ENCODE measurements at places on chromosomes 3 and 15.

- no peak for DNase-seq
Observed at GRCh38 chr3:72257203-72257602, 472.3 kb upstream of the PROK2 start.

DNA sequence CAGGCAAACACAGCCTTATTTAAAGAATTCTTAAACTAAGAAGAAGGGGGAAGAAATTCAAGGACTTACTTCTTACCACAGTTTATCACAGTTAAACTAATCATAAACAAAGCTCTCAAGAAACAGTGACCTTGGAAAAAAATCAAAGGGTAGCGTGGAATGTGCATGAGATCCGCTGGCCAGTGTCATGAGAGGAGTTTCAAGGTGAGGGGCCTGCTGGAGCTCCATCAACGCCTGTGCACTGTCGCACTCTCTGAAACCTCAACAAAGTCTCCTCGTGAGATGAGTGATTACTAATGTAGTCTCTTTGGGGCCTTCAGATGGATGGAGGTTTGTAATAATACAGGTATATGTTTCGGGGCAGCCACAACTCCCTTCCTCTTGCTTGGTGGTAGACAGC lies 28.4 kb upstream of the PRICKLE2 start:
- DNase-seq = no peak

DNA sequence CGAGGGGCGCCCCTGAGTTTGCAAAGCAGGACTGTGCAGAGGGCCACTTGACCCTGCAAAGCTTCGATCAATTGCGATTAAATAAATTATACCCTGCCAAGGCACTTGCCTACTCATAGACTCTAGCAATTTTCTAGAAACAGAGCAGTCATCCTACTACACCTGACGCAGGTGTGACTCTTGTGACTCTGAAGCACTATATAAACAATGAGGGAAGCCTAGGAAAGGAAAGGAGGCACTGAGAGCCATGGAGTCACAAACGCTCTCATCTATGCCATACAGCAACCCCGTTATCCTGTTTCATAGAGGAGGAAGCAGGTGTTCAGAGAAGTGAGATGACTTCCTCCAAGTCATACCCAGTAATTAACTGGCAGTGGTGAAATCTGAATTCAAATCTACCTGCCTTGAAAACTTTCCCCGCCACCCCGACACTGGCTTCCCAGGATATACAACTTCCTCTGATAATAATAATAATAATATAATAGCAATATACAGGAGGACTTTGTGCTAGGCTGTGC lies 14.4 kb downstream of the ARHGEF3 start:
- no peak for DNase-seq

GRCh38 chr3:195010551-195011100 lies 260.3 kb downstream of the XXYLT1 start:
- no peak for DNase-seq

DNA sequence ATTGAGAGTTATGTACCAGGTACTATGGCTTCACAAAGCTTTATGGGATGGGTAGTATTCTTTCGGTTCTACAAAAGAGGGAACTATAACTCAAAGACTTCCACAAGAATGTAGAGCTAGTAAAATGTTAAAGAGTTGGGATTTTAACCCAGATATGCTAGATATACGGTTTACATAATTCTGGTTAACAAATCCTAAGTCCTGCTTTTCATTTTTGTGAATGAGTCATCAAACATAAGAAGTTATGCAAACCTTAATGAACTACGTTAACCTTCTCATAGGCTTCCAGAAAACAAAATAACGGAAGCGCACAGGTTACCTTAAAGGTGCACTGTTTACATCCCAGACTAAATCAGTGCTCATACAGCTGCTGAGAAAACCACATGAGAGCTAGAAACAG lies 1049.3 kb downstream of the MCTP2 start:
- no peak for DNase-seq

DNA sequence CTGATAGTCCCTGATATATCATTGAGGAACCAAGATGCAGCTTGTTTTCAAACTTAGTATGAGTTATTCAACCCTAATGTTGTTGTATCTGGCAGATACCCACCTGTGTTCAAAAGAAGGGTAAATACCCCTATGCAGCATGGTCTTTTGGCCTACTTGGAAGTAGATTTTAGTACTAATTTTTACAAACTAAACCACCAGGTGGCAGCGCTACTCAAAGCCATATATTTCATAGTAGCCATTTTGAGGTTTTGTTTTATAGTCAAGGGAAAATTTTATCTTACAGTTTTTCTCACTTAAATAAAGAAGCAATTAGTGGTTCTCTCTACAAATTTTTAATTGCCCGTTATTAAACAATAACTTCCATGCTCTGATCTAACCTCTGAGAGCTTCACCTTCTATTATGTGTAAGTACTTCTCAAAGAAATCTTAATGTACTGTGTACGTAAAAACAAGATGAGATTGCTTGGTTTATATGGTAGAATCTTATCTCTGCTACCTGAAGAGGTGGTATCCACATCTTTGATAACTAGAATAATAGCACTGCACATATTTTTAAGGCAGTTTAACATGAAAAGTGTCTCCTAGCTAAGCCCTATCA lies 31.5 kb upstream of the MLF1 start:
- DNase-seq = peak; percentile 52

GRCh38 chr15:68311464-68311835 lies 33.9 kb downstream of the FEM1B start:
- no peak for DNase-seq

DNA sequence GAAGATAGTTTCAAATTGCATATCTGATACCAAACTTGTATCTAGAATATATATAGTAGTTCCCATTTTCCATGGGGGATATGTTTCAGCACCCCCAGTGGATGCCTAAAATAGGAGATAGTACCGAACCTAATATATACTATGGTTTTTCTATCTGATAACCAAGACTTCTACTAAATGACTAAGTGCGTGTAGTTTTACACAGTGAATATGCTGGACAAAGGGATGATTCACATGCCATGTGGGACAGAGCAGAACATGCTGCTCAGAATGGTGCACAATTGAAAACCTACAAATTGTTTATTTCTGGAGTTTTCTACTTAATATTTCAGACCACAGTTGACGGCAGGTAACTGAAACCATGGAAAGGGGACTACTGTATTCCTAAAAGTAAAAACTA lies 73.4 kb upstream of the TP63 start:
- DNase-seq = no peak

DNA sequence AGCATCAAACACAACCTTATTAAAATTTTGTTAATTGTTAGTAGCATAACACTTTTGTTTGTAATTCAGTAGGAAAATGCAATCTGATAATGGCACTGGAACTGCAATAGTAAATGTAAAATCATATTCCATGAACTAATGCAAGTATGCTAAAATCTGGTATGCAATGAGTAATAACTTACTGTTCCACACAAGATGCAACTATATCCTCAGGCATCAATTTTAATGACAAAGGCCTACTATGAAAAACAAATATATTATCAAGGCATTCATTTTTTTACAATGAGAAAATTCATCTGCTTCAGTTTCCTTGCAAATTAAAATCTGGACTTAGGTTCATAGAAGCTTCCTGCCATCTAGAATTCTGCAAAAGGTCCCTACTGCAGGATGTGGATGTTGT lies 1.4 kb upstream of the NSMCE3 start:
- no peak for DNase-seq

DNA sequence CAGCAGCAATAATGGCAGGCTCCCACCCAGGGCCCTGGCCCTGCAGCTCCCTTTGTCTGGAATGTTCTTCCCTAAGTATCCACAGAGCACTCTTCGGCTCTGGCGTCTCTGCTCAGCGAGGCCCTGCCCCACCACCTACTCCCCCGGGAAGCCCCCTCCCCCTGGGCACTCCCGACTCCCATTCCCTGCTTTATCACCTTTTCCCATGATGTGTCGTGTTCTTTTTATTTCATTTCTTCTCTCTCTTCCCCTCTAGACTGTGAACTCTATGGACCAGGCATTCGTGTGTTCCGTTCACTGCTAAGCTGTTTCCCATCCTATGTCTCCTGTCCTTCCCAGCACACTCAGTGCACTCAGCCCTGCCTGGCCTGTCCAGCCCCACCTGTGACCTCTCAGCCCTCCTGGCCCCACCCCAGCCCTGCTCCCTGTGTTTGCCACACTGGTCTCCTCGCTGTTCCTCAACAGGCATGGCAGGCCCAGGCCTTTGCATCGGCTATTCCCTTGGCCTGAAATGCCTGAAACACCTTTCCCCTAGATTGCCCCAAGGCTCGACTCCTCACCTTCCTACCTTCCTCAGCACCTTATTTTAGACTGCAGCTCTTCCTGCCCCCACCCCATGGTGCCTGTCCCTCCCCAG lies 107.4 kb downstream of the TPRA1 start:
- DNase-seq = no peak

All from activated CD4-positive, alpha-beta T cell treated with anti-CD3 and anti-CD28 coated beads, Interleukin-10, Interleukin-2, amounts not matched to agents 100 ng/mL and 50 ng/mL, durations not matched to agents 16 hours and 8 hours (primary cell).